Midbrain (tissue), 1 donor: ENCODE measurements at places on chromosomes 7 and 10.
A peak's percentile ranks its signal among the peaks of the same experiment; 100 is the strongest.

DNA sequence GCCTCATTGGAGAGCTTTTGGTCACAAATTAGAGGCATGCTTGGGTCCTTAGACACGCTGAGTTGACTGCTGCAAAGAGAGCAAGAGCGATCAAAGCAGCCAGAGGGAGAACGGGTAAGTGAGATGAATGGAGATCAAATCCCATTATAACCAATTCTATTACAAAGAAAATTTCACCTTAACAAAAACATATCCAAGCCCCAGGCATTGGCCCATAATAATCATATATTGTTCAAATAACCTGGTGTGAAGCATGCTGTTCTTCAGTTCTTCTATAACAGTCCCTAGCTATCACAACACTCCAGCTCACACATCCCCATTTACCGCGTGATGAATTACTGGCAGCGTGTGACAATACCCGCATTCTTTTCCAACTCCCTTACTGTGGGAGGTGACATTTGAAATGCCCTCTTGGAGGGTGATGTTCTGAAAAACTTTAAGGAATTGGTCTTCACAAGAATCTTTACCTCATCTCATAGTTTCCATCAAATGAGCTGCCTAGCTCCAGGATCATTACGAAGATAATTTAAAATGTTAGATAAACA, 156.1 kb upstream of the PLXNA4 start:
- DNase-seq: no peak

- DNase-seq: no peak
Measured at GRCh38 chr7:29806208-29806994, at the start of gene WIPF3. WIPF3 (plus strand) TSS chr7:29806508; CDS start chr7:29834725, 28,217 bp downstream.

GRCh38 chr10:24982319-24983112, 30.1 kb upstream of the PRTFDC1 start:
- DNase-seq: no peak

GRCh38 chr10:102814453-102814871, 22.8 kb downstream of the CYP17A1 start:
- no peak for DNase-seq

DNA sequence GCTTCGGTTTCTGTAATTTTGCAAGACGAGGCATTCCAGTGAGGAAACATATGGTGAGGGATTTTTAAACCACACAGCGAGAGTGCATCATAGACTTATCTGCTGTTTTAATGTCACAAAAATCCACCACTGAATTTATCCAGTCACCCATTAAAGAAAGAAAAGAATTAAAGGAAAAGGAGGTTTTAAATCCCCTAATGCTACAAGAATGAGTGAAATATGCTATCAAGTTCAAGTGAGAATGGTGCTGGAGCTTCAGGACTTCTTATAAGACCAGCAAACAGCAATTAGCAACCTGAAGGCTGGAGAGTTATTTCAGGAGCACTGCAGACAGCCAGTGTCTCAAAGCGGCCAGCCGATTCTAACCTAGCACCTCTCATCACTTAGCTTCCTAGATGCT, 439.1 kb upstream of the MGMT start:
- no peak for DNase-seq

- DNase-seq: peak; percentile 47
Measured at GRCh38 chr7:139618482-139619366, 95.2 kb downstream of the CLEC2L start.

DNA sequence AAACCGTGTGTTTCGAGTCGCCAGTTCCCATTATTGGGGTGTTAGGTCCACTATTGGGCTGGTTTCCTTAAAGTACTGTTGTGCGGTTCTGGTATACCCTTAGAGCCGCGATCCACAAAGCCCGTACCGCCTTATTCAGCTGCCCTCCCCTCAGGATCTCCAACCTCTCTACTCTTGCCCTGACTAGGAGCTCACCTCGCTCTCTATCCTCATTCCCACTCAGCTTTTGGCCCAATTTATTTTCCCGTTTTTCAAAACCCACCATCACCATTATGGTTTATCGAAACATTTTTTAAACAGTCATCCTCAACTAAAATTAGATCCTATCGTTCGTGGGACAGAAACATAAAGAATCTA, 461 bp upstream of the ETV1 start:
- DNase-seq: no peak

- no peak for DNase-seq
Measured at GRCh38 chr7:114548081-114548980, 133.7 kb downstream of the FOXP2 start.

DNA sequence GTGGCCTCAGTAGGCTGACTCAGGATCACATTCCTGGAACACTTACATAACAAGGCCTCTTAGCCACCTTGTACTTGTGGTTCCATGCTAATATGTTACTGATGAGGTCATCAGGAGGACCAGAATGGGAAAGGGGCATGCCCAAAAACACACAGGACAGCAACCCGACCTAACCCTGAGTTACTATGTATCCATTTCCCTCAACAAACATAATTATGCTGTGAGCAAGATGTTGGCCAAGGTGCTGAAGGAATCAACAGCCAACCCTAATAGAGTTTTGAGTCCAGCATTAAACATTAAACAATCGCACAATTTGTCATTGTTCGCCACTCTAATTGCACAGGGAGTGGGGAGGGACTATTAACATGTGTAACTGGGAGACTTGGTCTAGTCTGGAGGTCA, 129.4 kb downstream of the PLPP4 start:
- no peak for DNase-seq

- DNase-seq: no peak
Measured at GRCh38 chr10:90862908-90863514, 5.2 kb upstream of the HTR7 start.

GRCh38 chr7:140990193-140990962, 24.4 kb downstream of the MRPS33 start:
- no peak for DNase-seq

GRCh38 chr10:58778966-58779365, 266.3 kb downstream of the BICC1 start:
- DNase-seq: no peak

DNA sequence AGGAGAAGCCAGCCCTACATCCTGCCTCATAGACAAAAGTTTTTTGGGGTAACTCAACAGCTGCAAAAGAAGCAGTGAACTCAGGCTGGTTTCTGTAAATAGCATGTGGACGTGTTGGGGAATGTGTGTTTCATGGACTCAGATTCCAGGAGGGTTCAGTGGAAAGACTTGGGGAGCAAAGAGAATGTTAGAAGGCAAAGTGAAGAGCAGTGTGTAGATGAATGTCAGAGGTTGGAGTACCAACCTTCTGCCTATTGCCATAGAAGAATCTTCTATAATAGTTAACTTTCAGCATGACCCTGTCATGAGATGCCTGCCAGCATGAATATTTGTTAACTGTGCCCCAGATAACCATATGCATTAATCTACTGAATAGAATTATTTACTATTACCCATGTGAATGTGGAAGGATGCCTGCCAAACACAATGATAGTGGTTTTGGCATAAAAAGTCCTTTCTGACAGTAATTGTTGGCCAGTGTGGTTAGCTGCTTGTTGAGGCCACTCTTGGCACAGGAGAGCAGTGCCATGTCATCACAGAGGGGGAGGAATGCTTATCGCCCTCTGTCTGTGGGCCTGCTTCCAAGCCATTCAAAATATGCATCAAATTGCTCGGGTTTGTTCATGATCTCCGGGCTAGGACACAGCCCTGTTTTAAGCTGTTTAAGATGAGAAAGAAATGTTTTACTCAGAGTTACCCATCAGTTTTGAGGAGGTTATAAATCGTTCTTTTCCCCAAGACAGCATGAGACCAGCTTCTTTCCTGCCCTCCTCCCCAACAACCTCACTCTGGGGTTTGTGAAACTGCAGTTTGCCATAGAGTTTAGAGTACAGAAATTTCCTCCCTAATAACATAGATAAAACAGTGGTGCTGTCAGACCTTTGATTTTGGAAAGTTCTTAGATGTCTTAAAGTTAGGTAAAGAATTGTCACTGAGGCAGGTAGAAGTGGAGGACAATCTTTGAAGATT, 165.3 kb downstream of the WNT2 start:
- DNase-seq: peak; percentile 67

DNA sequence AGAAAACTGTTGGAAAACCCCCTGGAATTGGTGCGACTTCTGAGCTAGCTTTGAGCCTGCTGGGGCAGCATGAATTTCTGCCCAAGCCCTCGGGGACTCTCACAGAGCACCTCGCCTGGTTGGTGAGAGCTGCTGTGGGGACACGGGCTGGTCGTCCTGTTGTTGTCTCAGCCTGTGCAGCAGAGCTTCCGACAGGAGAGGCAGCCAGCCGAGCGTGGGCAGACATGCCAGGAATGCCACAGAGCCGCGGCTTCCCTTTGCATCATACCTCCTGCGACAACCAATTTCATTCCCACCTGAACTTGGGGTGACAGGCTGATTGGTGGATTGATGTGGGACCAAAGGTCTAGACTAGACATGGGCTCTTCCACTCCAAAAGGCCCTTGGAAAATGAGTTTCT, 60.2 kb upstream of the NRBF2 start:
- DNase-seq: no peak

GRCh38 chr7:106216517-106216922, 68.3 kb downstream of the NAMPT start:
- DNase-seq: no peak

- peak; percentile 64 for DNase-seq
Measured at GRCh38 chr7:148142660-148143248, 447.8 kb upstream of the C7orf33 start.

DNA sequence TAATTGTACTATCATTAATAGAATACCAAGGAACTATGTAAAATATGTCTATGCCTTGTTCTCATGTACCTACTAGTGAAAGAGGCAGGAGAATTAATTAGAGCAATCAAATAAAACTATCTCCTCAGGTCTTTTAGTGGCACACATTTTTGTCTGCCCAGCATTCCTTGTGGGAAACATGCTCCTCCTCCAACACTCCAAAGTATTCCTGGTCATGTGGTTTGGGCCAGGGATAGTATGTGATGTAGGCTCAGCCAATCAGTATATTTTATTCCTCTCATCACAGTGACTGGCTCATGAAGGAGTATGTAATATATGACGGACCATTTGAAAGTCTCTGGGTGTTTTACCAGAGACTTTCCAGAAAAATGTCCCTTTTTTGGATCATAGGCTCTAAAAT, 16.7 kb upstream of the SYPL1 start:
- DNase-seq: no peak

DNA sequence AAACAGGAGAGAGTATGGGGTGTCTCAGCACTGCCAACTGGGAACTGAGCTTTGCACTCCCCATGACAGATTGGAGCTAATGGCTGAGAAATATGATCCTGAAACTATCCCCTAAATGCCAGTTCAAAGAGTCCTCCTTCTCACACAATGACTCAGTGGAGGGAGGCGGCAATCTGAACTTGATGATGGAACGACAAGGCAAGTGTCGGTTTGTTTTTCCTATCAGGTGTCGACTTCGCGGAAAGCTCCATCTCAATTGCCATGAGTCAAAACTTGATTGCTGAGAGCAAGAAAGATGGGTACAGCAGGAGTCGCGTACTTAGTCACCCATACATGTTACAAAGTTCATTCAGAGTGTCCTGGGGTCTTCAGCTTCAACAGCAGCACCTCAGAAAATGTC, 52.5 kb downstream of the NPY start:
- no peak for DNase-seq

DNA sequence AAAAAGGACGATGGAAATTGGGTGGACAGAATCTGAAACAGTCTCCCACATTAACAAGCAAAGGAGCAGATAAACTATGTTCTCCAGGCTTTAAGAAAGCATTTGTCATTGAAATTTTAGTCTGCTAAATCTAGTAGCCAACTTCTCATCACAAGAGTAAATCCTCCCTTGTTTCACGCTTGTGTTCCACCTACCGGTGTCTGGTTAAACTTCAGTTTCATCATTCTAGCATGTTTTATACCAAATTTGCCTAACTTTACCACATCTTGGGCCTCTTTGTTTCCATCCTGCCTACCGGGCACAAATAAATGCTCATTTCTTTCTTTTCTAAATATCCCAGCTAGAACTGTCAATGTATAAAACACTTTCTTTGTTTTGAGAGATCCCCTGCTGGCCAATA, 5.8 kb downstream of the LIPA start:
- peak; percentile 26 for DNase-seq
